ENCODE measurements at places on chromosomes 1 and 21.

- peak; percentile 35 for DNase-seq
These were observed 9.7 kb downstream of the CD2 start for GRCh38 chr1:116763787-116764465.

- no peak for DNase-seq
These were observed 37.3 kb downstream of the MRPS6 start for GRCh38 chr21:34110594-34111202.

DNA sequence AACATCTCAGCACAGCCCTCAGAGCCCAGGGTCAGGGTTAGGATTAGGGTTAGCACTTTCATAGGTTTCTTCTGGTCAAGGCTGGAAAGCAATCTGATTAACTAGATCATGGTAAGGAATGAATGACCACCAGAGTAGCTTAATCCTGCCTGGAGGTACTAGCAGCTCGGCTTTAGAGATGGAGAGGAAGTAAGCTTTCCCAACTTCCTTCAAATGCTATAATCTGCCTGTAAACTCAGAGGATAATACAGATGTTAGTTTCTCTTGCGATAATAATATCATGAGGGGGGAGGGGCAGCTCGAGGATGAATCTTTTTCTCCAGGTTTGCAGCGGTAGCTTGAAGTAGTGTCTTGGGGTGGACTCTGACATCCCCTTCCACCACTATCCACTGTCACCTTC, 194.9 kb downstream of the HIVEP3 start:
- DNase-seq, result no peak

- no peak for DNase-seq
These were observed 76.4 kb upstream of the ZBTB18 start for GRCh38 chr1:243974451-243975292.

DNA sequence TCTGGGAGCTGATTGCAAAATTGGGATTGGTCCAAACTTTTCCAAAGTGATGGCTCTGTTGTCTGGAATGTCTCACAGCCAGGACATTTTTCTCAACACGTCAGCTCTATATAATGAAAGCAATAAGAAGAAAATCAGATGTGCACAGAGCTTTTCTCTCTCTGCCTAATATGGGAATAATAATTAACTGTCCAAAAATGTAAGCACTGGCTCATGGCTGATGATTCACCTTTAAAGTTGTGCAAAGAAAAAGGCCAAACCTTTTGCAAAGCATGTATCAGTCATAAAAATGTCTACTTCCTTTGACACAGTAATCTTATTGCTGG, 30.4 kb downstream of the ZNF281 start:
- no peak for DNase-seq

GRCh38 chr1:233020426-233020825, 70.0 kb downstream of the NTPCR start:
- no peak for DNase-seq

DNA sequence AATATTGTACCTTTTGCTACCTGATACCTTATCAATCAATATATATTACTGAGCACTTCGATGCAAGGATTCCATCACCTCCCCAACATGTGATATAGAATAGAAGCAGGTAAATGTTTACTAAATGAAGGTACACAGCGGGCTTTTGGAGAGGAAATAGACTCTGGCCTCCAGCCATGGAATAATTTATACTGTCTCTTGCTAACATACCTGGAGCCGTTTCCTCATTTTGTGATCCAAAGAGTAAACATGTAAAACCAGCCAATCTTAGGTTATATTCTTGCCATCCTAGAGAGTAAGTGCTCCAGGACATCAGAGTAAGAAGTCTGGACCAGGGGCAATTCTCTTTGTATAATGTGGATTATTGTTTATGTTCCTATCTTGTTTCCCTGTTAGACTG, 39.4 kb downstream of the NDUFS5 start:
- no peak for DNase-seq

DNA sequence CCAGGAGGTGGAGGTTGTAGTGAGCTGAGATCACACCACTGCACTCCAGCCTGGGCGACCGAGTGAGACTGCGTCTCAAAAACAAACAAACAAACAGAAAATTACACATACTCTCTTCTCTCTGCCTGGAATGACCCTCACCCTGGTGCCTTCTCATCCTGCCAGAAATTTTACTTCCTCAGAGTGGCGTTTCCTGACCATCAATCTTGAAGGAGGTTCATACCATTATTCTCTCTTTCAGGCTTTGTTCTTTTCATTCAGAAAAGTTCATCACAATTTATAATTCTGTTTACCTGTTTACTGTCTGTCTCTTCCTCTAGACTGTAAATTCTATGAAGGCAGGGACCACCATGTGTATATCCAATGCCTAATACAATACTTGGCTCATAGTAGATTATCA, 79.3 kb downstream of the RPS6KA1 start:
- no peak for DNase-seq

DNA sequence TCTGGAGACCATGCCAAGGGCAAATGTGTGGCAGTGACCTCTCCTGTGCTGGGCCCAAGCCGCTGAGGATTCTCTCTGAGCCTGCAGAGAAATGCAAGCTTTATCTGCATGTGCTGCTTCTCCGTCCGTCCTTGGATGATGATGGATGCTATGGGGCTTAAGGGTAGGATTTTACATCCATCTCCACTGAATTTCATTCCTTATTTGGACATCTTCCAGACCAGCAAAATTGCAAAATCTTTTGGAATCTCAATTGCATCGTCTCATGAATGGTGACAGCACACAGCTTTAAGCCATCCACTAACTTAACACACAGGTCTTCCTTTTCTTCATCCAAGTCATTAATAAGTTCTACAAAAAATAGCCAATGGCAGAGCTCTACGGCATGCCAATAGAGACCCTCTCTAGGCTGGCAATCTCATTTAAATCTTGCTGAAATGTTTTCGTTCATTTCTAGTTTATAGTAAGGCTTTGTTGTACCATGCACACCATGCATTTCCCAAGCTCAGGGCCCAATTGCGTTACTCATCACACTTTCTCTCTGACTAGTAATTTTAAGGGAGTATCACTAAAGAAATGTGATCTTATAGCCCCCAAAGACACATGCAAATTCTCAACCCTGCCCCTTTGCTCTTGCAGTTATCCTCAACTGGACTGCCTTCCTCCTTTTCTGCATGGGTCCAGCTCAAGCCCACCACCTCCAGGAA, 11.1 kb downstream of the BATF3 start:
- DNase-seq, result no peak

DNA sequence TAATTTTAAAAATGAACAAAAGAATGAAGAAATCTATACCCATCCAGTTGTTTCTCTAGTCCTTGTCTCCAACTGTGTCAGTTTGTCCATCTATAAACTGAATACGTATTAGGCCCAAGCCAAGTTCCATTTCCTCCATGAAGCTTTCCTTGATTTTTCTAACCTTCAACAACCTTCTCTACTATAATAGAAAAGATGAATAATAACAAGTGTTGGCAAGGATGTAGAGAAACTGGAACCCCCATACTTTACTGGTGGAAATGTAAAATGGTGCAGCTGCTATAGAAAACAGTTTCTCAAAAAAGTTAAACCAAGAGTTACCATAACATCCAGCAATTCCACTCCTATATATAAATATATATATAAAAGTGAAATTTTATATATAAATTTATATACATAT, 10.6 kb downstream of the KIAA0319L start:
- no peak for DNase-seq

DNA sequence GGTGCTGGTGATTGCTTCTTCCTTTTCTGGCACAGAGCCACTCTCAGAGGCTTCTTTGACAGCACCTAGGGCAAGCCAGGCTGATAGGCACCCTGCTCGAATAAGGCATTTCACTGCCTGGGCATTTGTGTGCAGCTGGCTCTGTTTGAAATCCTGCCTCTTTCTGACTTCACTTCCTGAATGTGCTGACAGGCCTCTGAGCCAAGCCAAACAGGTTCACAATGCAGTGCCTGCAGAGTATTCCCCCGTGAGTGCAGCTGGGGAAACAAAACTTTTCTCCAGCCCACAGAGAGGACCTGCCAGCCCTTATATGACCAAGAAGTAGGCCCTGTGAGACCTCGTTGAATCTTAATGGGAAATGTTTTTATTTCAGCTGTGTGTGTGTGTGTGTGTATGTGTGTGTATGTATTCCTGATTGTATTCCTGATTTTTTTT, 10.4 kb downstream of the JUN start:
- peak; percentile 80 for DNase-seq

GRCh38 chr1:18091660-18092446, 15.7 kb upstream of the IGSF21 start:
- DNase-seq, result no peak

- peak; percentile 65 for DNase-seq
These were observed at the start of gene F5 for GRCh38 chr1:169586395-169587255. F5 (minus strand) TSS chr1:169586481; CDS start chr1:169586386, 95 bp downstream.

DNA sequence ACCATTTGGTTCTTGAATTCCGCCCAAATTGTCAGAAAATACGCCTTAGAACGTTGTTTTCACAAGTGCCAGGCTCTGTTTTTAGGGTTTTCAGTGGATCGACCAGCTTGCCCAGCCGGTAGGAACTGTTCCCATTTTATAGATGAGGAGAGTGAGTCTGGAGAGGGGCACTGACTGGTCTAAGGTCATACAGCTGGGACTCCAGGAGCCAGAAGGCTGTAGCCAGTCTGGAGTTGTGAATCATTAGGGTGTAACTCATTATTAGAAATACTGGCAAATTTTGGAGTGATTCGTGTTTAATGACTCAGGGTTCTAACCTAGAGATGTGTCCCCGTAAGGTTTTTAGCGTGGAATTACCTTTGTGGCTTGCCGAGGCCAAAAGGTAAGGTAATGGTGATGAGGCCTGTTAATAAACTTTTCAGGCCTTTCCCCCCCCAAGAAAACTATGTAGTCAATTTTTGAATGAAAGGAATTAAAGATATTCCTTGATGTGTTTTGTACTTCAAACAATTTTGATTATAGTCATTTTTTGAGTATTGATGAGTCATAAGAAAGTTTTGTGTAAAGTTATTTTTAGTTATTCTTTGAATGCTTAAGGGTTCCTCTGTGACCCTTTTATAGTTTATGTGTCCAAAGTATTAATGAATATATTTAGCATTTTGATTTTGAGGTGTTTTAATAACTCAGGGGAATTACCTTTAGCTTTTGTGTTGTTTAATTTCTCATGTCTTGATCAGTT, 2.1 kb downstream of the DYRK1A start:
- no peak for DNase-seq

DNA sequence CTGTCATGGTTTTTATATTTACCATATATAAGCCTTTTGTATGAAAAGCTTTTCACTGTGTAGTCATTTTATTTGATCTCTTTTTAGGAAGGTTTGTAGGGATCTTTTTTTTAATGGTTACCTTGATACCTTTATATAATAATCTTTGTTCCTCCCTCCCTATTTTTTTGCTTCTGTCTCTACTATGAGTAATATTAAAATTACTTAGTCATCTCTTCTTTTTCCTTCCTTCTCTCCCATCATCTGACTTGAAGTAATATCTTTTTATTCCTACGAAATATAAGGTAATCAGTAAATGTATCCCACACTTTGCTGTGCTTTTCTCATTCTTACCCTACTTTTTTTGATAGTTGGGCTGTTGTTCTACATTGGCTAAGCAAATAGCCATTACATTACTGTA, 161.4 kb downstream of the MAGI3 start:
- DNase-seq, result no peak

DNA sequence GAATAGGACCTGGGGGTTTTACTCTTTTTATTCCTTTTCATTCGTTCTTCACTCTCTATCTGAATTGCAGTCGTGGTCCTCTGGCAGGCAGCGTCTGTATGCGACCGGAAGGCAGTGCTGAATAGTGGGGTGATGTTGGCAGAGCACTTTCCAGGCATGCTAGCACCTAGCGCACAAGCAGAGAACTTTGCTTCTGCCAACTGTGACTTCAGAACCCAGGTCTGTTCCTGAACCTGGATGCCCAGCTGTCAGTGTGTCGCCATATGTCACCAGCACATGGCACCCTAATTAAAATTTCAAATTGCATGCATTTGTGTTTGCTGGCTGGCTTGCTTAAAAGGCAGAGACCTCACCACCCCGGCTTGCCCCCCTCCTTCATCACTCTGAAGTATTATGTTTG, 116.2 kb downstream of the NFIA start:
- no peak for DNase-seq

DNA sequence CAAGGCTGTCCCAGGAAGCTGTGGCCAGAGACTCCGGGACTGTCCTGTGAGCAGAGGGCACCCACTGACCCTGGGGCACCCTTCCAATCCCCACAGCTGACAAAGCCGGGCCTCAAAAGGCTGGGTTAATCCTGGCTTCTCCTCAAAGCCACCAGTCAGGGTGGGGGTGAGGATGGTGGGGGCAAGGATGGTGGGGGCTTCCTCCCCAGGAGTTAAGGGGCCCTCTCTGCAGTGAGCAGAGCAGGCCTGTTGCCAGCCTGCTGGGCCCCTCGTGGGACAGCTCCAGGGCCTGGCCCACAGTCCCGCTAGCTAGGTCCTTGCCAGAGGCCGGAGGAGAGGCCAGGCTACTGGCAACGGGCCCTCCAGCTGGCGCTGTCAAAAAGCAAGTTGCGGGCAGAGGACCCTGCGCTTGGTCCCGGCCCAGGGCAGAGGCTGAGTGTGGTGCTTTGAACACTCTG, 37.9 kb upstream of the CCDC27 start:
- peak; percentile 71 for DNase-seq
